Erythroblast (primary cell): ENCODE measurements at places on chromosomes 2 and 18.

- DNase-seq = no peak
These were observed 151.9 kb downstream of the RAB3GAP1 start for GRCh38 chr2:135203944-135204343.

DNA sequence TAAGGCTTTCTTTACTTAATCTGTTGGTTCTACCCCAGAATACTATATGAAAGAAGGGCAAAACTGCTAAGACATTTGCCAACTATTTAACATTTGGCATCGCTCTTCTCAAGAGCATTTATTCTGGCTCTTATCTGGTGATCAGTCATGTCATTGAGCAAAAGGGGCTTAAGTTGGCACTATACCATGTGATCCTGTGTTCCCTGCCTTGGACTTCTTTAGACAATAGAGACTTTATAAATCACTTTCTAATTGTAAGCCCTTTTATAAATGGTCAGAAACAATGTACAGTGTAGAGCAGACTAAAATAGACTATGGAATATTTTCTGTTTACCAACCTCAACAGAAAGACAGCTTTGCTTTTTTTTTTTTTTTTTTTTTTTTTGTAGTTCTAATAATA is 52.1 kb downstream of the GTF3C3 start:
- DNase-seq = no peak

GRCh38 chr2:109345653-109346480 is 216.9 kb downstream of the SH3RF3 start:
- DNase-seq = no peak

DNA sequence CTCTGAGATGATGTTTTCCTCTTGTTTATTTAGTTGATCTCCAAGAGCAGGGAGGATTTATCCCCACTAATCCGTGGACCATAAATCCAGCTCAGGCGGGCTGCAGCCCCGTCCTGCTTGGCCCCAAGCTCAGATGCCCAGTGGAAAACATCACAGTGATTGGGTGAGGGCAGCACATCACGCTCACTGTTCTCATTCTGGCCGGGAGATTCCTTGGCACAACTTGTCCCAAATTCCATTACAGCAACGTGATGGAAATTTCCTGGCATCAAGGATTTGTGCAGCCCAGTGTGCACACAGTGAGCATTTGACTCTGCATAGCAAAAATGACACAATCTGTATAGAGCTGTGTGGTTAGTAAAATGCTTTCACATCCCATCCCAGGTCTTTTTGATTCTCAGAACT is 96.8 kb downstream of the VAPA start:
- DNase-seq = no peak

DNA sequence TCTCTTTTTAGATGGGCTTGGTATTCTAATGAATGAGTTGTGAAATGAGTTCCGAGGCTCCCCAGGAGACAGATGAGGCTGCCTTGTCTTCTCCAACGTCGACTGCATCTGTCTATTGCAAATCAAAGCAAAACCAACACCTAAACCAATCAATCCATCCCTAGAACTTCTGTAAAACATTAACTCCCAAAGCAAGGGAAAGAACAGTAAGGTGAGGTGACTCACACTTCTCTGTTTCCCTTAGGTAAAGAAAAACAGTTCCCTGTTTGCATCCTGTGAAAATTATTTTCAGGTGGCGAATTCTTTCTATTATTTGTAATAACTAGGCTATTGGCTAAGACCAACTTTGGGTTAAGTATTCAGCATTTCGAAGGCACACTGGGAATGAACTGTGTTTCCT is 249.4 kb downstream of the EPHA4 start:
- DNase-seq = no peak

DNA sequence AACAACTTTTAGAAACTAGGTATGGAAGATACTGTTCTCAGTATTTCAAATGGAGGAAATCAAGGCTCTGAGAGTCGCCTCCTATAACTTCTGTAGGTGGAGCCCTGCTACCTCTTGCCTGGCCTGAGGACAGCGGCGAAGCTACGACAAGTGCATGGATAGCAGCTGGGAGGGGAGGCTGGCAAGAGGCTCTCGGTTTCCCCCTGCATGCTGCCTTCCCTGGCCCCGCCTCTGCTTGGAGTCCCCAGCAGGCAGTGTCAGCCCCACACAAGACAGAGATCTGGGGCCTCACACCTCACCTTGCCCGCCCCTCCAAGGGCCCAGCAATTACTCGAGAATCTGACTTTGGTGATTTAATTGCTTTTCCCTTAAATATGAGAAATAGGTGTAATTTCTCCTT is 107.6 kb upstream of the POU3F3 start:
- DNase-seq = no peak
